Stimulated activated naive CD4-positive, alpha-beta T cell (primary cell): ENCODE measurements at places on chromosomes 2 and 18.

- DNase-seq = peak; percentile 20
Observed at GRCh38 chr2:218290316-218291261, 1.7 kb downstream of the TMBIM1 start.

DNA sequence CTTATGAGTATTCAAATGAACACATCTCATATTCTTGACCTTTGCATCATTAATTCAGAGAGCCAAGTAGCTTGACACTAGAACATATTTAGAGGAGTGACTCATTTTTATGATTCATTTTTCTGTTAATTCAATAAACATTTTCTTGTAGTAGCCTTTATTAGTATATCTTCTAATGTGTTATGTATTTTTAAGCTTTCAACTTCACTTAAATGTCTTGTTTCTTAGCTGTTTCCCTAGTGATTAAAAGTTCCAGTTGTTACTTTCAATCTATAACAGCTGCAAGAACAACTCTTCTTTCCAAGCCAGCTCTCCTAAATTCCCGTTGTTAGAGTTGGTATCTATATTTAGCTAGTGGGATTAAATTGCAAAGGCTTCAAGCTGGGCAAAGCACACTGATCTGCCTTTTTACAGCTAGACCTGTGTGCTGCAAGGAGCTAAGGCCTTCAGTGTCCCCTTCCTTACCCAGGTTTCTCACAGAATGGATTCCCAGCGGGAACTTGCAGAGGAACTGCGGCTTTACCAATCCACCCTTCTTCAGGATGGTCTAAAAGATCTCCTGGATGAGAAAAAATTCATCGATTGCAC is at the start of gene KLHL41:
TSS of gene KLHL41 (plus strand) at position 405 of the 588 bp plus-strand sequence. CDS start at position 482, 77 bp downstream.
- no peak for DNase-seq

DNA sequence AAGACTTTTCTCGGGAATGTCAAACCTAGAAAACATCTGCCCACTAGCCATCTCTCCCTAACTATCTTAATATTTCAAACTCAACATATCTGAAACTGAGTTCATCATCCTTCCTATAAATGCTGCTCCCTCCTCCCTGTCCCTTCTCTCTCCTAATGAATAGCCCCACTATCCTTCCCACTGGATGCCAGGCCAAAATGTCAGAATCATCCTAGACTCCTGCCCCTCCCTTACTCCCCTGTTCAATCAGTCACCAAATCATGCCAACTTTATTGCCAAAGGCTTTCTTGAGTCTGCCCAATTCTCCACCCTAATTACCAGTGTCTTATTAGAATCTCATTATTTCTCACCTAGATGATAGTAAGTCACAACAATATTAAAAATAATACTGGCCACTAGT is 8.5 kb downstream of the EVA1A start:
- no peak for DNase-seq

DNA sequence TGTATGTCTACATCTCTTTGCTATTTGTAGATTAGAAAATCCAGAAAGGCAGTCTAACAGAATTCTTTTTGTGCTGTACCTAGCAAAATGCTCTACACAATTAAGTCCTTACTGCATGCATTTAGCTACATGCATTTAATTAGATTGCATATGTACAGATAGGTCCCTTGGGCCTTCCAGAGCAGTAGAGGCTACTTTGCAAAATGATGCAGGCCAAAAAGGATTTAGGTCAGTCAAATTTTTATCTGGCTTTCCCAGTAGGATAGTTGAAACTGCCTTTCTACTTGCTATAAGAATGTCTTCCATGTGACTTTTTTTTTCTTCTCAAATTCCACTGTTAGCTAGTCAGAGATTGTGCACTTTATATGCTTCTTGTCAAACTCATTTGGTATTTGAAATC is 19.3 kb downstream of the GALNT13 start:
- no peak for DNase-seq
